ENCODE measurements at places on chromosomes 3 and 15.
A peak's percentile ranks its signal among the peaks of the same experiment; 100 is the strongest.

DNA sequence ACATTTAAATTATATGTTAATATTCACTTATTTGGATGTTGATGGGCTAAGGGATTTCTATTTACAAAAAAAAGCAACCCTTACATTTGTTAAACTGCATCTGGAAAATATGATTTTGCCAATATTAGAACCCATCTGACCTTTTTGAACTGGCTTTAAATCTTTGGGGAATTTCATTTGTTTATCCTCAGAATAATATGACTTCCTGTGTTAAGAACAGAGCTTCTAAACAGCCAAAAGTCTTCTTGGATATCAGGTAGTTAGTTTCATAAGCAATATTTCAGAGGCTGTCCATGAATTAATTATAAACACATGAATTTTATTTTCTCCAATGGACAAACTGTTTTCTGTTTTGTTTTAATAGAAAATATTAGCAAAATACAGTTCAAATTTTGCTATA, 301.9 kb upstream of the AGTR1 start:
- no peak for DNase-seq

DNA sequence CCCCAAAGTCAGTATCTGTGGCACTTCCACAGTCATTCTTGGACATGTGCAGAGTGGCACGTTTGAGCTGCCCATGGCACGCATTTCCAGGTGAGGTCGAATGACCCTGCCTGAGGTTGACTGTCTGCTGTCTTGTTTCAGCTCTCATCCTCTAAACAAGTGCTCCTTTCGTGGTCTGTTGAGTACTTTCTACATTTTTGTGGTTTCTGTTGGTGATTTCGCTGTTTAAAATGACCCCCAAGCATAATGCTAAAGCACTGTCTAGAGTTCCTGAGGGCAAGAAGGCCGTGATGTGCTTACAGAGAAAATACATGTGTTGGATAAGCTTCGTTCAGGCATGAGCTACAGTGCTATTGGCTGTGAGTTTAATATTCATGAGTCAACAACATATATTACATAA, 40.0 kb upstream of the SAMMSON start:
- no peak for DNase-seq

DNA sequence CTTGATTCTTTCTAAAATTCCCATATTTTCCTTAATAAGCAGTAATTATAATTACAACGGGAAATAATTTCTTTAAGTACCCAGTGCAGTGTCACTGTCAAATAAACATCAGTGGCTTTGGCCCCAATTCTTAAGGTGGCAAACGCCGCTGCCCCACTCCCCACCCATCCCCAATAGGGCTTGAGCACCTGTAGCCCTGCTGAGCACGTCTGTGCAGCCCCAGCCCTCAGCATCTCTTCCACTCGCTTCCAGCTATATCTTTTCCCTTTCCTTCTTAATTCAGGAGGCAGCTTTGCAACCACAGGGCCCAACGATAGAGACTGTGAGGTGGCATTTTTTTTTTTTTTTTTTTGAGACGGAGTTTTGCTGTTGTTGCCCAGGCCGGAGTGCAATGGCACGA, 9.0 kb downstream of the PPM1M start:
- peak; percentile 2 for DNase-seq

- no peak for DNase-seq
Observed at GRCh38 chr3:171967137-171967783, 72.1 kb upstream of the FNDC3B start.

DNA sequence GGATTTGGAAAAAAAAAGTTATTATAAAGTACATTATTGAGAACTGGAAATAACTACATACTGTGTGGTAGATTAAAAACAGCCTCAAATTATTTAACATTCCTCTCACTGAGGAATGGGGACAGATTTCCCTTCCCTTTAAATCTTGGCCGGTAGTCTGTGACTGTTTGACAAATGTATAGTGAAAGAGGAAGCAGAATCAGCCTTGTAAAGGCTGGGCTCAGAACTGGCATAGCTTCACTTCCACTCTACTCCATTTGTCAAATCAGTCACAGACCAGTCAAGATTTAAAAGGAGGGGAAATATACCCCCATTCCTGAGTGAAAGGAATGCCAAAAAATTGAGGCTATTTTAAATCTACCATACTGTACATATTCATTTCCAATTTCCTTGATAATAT, 18.2 kb upstream of the B4GALT4 start:
- DNase-seq: no peak

DNA sequence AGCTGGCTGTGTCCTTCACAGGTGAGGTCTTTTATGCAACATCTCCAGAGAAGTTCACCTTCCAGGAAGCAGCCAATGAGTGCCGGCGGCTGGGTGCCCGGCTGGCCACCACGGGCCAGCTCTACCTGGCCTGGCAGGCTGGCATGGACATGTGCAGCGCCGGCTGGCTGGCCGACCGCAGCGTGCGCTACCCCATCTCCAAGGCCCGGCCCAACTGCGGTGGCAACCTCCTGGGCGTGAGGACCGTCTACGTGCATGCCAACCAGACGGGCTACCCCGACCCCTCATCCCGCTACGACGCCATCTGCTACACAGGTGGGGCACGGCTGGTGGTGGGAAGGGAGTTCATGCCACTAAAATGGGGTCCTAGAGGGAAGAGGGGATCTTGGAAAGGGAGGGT, 40.1 kb downstream of the ACAN start:
- no peak for DNase-seq

- DNase-seq: no peak
Observed at GRCh38 chr3:181629029-181629428, 82.7 kb upstream of the SOX2 start.

- DNase-seq: no peak
Observed at GRCh38 chr3:29890801-29891200, 609.9 kb downstream of the RBMS3 start.

DNA sequence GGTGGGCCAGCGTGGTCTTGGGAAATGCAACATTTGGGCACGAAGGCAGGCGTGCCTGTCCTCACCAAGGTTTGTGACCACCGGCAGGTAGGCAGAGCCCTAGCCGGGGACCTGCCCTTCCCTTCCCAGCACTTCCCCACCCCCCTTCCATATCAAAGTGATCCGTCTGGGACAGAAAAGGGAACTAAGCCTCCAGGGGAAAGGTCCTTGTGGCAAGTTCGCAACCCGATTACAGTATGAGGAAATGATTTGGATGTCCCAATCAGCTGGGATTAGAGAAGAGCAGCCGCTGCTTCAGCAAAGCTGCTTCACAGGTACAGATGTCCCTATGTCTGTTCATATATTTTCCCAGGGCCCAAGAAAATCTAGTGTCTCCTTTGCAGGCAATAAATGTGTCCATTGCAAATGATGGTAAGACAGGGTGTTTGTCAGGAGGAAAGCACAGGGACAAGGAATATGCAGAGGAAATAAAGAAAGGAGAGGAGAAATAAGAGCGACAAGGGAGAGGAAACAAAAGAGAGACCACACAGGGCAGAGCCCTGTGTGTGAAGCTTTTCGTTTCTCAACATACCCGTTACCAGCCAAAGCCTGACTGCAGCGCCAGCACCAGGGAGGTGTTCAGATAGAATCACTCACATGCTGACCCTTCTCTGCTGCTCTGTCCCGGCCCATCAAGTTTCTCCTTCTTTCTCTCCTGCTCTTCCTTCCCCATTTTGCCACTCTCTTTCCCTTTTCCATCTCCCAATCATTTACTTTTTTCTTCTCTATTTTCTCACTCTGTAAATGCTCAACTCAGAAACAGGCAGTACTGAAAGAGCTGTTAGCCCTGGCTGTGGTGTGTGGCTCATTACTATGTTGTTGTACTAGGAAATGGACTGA, 17.4 kb upstream of the SECISBP2L start:
- no peak for DNase-seq

DNA sequence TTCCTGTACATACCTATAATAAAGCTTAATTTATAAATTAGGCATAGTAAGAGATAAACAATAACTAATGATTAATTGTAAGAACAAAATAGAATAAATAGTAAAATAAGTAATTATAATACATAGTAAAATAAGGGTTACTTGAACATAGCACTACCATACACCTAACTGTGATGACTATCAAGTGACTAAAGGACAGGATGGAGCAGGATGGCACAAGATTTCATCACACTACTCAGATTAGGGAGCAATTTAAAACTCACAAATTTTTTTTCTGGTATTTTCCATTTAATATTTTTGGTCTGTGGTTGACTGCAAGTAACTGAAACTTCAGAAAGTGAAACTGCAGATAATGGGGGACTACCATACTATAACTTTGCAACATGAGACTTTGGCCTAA, 14.8 kb downstream of the RFX7 start:
- DNase-seq: no peak

- DNase-seq: no peak
Observed at GRCh38 chr3:104460477-104461406, 906.0 kb upstream of the ALCAM start.

GRCh38 chr15:69060744-69061143, 46.2 kb downstream of the NOX5 start:
- no peak for DNase-seq

GRCh38 chr15:80473286-80474223, 69.4 kb downstream of the ARNT2 start:
- no peak for DNase-seq

- no peak for DNase-seq
Observed at GRCh38 chr3:113210604-113211329, 590 bp upstream of the BOC start.

DNA sequence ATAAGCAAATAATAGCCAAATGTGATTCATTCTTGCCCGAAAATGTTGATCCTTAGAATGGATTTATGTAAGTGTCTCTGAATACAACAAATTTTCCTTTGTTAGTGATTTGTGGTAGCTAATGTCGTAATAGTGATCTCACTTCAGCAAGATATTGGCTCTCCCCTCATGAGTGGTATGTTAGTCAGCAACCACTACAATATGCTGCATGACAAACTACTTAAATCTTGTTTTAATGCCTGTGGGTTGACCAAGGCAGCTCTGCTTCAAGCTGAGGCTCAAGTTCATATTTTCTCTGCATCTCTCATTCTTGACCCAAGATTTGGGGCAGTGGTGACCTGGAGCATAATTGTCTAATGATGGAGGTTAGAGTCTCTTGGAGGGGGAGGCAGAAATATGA, 49.8 kb upstream of the GALNT15 start:
- DNase-seq: no peak

DNA sequence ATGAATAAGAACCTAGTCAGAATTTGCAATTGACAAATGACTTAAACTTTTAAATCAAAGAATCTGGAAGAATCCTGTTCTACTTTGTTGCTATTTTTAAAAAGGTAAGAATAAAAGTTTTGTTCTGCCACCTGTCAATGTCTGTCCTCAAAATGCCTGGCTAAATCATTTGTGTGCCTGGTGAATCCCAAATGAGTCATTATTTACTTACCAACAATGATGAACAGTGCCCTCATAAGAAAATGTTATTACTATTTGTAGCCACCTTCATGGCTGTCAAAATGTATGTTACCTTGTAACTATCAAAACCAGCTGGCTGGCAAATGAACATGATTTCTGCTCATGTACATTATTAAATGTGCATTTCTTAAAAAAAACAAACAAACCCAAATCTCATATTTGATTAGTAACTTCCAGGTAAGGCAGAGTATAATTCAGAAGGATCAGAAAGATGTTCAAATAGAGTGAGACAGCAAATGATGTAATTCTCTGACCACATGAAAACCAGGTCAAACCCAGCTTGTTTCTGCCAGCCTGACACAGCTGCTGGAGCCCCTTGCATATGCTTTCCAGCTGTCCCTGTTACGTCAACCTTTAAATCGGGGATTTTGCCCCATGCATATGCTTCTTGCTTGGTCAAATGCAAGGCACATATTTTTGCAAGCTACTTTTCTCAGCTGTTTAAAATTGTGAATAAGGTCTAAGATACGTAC, 137.9 kb downstream of the SSR3 start:
- no peak for DNase-seq

DNA sequence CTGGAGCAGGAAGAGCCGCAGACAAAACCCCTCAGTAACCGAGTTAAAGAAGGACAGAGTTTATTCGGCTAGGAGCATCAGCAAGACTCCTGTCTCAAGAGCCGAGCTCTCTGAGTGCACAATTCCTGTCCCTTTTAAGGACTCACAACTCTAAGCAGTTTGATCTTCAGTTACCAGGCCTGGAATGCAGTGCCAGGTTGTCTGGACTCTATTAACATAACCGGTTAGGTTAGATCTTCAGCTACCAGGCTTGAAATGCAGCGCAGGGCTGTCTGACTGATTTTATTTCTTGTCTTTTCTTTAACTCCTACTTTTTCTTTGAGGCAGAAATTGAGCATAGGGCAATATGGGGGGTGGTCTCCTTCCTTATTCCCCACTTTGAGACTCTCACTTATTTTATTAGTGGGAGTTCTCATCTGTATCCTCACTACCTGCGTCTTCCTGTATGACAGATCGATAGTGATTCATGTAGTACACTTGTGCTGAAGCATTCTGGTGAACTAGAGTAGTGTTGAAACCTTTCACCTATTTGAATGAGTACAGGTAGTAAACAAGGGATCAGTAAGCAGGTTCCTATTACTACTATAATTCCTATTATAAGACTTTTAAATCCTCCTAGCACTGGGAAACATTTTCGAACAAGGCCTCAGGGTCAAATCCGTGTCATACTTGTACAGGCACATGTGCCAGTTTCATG, 325.0 kb downstream of the CGGBP1 start:
- DNase-seq: no peak

DNA sequence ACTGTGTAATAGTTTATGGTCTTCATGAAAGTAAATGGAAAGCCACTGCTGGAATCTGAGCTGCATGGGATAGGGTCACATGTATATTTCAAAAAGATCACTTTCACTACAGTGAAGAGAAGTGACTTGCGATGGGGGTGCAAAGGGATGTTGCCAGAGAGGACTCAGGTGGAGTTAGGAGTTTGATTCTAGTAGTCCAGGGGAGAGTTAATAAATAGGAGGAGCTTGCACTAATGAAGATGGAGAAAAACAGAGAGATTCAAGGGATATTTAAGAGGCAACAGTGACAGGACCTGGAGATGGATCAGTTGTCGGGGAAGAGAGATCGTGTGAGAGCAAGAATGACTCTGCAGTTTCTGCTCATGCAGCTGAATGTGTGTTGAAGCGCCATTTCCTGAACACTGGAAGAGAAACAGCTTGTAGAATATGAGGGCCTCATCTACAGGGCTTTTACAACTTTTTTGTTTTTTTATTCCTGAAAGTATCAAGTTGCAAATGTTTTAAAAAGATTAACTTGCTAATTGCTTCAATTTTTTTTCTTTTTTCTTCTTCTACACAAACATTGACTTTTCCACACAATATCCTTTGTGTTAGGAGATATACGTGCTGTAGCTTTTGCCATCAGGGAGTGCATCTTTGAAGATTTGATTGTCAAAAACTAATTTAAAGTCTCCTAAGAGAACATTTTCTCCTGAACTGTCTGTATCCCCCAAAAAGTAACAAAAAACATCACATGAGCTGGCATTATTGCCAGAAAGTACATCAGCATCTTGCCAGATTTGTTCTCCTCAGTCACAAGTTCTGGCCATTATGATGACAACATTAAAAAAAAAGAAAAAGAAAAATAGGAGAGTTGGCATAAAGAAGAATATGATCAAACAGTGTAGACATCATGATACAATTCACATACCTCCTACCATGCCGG, 37.5 kb downstream of the SETMAR start:
- DNase-seq: no peak

- DNase-seq: no peak
Observed at GRCh38 chr3:144097163-144097562, 125.5 kb downstream of the DIPK2A start.

Measured in activated gamma-delta T cell treated with Interleukin-2 at 50 U/mL for 16 hours (primary cell).